Left lung (tissue), 14 donors: ENCODE measurements at places on chromosomes 1 and 21. TPM values are rescaled to one million over a fixed set of nuclear protein-coding genes. Genes with fewer than 3 reads are reported as not detected.

DNA sequence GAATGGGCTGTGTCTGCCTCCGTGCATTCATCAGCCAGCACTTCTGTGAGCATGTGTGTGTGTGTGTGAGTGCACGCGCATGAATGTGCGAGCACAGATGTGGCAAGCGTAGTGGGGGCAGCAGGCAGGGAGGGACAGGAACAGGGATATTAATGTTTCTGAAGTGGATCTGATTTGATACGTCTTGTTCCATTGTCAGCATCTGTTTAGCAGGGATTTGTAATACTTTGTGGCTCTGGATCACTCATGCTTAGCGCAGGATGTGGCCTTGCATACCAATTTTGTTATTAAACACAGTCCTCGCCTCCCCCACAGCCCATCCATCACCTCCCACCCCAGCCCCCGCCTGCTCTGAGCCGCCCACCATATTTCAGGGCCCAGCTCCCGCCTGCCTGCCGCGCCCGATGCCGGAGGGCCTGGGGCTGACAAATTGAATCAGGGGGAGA lies 52.4 kb downstream of the TMEM53 start:
- DNase-seq: no peak
- no peaks in the 10 kb centered on the region for H3K36me3 ChIP-seq
- no peaks in the 10 kb centered on the region for H3K4me1 ChIP-seq
- H3K27me3 ChIP-seq: peaks cover 10% of the 10 kb centered on the region
- no peak overlapping the region for H3K27ac ChIP-seq

GRCh38 chr1:3333903-3334302 lies 120.6 kb upstream of the ARHGEF16 start:
- H3K4me1 ChIP-seq: no peaks in the 10 kb centered on the region
- peak; percentile 32 for DNase-seq
- H3K36me3 ChIP-seq: no peaks in the 10 kb centered on the region
- no peak overlapping the region for H3K4me3 ChIP-seq
- H3K27ac ChIP-seq: no peak overlapping the region

The TFF3 gene
- 5.5 TPM for total RNA-seq

- DNase-seq: no peak
- no peak overlapping the region for H3K4me3 ChIP-seq
- no peaks in the 10 kb centered on the region for H3K4me1 ChIP-seq
- no peak overlapping the region for H3K27ac ChIP-seq
These were observed 88.1 kb upstream of the SPATA6 start for GRCh38 chr1:48560116-48560515.

The COL6A2 gene
- 405 TPM for total RNA-seq

The BACE2 gene
- total RNA-seq: 44.6 TPM

The SEMA6C gene
- total RNA-seq: 3.9 TPM
